ENCODE measurements at places on chromosomes 1 and 21. TPM values are rescaled to one million over a fixed set of nuclear protein-coding genes. Genes with fewer than 3 reads are reported as not detected.

DNA sequence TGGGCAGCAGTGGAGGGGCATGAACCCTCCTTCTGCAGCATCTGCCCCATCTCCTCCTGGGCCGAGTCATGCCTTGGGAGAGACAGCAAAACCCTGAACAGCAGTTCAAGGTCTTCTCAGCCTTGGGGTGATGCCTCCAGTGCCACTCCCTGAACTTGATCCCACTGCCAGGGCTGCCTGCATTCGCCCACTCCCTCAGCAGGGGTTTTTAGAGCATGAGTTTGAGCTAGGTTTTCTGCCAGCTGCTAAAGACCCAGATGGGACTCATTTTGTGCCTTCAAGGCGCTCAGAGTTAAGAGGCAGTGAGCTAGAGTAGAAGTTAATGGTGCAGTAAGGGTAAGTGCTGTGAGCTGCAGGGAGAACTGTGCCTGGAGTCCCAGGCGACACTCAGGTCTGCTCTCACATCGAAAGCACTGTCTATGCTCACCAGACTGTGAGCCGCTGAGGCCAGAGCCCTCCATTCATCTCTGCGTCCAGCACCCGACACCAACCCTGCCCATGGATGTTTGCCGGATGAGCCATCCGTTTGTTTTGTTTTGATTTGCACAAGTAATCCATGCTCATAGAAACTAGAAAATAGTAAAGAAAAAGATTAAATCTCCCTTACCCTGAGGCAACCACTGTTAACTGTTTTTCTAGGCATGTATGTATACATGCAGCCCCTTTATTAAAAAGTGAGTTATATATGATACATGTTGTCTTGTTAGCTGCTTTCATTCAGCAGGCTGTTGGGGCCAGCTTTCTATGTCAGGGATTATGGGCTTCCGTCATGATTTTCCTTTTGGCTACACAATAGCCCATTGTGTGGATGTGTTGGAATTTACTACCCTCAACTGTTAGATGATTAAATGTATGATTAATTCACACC, 67.8 kb downstream of the VPS26C start:
- DNase-seq: no peak

- no peak for DNase-seq
Observed at GRCh38 chr1:52641307-52641706, 8.3 kb downstream of the SHISAL2A start.

DNA sequence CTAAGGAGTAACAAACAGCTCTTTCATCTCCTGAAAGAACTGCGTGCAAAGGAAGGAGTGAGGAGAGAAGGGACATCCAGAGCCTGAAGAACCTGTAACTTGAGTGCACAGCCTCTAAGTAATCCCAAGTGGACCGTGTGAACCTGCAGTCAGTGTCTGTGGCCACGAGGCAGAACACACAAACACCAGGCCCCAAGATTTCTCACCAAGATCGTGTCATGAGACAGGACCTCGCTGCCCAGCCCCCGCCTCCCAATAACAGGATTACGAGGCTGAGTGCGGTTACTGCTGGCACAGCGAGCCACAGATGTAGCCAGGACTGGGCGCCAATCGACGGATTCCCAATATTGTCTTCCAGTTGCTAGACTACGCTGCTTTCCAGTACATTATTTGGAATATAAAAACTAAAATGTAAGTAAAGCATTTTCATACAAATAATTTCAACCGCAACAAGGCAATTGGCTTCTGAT, 101.3 kb upstream of the SLC25A33 start:
- no peak for DNase-seq

SLFNL1 gene
- total RNA-seq: 0.14 TPM

SELL gene
- total RNA-seq: not detected

All from type B pancreatic cell (in vitro differentiated cells).